ENCODE measurements at places on chromosomes 1 and 21. TPM values are rescaled to one million over a fixed set of nuclear protein-coding genes. Genes with fewer than 3 reads are reported as not detected.

LCE1A gene
- total RNA-seq = not detected

TNFAIP8L2 gene
- total RNA-seq = not detected

OR2G6 gene
- 0.04 TPM for total RNA-seq

LINGO4 gene
- not detected for total RNA-seq

PPIAL4G gene
- not detected for total RNA-seq

FAM110D gene
- total RNA-seq = 0.58 TPM

MYCL gene
- 25.0 TPM for total RNA-seq

ELAPOR1 gene
- 0.86 TPM for total RNA-seq

LCE1C gene
- total RNA-seq = not detected

DHDDS gene
- 47.5 TPM for total RNA-seq

NIBAN1 gene
- total RNA-seq = 0.45 TPM

GBP2 gene
- total RNA-seq = 4.4 TPM

CA6 gene
- not detected for total RNA-seq
